ENCODE measurements at places on chromosomes 13 and 19.

DNA sequence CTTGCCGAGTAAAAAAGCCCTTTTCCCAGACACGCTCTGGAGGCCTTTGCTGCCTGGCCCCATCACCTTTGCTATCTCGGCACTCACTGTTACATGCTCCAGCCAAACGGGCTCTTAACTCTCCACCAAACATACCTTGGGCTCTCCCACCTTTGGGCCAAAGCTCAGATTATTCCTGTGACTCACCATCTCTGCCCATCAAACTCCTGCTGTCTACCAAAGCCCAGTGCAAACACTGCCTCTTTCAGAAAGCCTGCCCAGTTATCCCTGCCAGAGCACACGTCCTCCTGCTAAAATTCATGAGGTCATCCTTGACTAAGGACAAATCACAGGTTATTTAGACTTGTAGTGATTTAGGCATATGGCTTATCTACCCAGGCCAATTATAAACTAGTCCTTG is 48.1 kb upstream of the SERPINE3 start:
- no peak for DNase-seq

- no peak for DNase-seq
These were observed 68.8 kb downstream of the GNG7 start for GRCh38 chr19:2633693-2634075.

- DNase-seq, result no peak
These were observed 257.9 kb downstream of the KLF12 start for GRCh38 chr13:73876323-73876722.

DNA sequence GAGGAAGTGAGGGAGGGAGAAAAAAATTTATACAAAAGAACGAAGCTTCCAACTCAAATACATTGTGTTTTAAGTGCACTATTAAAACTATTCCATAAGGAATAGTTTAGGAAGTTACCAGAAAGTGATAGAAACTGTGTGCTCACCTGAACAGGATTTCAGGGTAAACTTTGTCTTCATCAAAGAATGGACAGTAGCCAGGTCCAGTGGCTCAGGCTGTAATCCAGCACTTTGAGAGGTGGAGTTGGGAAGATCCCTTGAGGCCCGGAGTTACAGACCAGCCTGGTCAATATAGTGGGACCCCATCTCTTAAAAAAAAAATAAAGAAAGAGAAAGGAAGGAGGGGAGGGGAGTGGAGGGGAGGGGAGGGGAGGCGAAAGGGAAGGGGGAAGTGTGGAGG is 13.0 kb upstream of the CDADC1 start:
- DNase-seq, result no peak

- no peak for DNase-seq
These were observed 165.6 kb downstream of the EFNB2 start for GRCh38 chr13:106369858-106370257.

DNA sequence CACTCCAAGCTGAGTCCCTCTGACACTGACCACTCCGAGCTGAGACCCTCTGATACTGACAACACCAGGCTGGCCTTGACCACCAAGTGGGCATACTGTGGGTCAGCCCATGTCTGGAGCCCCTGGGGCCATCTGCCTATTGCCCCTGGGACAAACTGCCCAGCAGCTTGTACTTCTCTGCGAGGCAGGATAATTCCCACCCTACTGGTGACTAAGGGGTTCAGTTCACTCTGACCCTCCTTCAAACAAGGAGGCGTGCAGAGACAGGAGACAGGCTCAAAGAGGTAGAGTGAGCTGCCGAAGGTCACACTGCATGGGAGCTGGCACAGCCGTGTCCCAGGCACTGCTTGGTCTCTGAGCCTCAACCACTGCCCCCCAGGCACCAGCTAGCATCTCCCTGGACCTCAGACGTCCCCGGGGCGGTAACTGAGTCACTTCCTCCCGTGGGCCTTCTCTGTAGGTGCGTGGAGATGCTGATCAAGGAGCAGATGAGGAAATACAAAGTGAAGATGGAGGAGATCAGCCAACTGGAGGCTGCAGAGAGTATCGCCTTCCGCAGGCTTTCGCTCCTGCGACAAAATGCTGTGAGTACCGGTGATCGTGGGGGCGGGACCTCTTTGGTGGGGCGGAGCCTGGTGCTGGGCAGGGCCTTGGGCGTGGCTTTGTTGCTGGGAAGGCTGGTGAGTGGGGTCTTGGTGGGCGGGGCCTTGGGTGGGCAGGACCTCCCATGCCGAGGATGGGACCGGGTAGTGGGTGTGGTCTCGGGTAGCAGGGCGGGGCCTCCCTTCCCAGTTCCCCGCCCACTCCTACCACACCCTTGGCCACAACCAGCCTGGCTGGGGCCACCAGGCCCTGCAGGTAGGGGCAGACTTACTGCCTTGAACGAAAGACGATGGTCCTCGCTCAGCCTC is 5.8 kb upstream of the USE1 start:
- DNase-seq, result no peak

- DNase-seq, result no peak
These were observed 172.5 kb downstream of the DLEU7 start for GRCh38 chr13:50670847-50671496.

DNA sequence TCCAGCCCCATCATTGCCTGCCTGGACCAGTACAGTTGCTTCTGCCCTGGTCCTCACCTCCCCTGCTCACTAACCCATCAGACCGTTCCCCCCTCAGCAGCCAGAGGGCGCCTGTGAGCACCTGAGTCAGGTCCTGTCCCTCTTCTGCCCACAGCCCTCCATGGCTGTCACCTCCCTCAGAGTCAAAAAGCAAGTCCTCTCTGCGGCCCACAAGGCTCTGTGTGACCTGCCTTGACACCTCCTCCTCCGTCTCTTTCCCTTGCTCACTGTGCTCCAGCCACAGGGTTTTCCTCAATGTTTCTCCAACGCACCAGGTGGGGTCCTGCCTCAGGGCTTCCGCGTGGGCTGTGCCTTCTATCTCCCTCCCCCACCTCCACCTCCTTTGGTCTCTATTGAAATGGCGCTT is 29.4 kb upstream of the PTPRS start:
- DNase-seq, result no peak

GRCh38 chr13:25881971-25882451 is 169.8 kb downstream of the SHISA2 start:
- DNase-seq, result no peak

GRCh38 chr13:38582133-38582532 is 104.7 kb upstream of the FREM2 start:
- peak; percentile 2 for DNase-seq

DNA sequence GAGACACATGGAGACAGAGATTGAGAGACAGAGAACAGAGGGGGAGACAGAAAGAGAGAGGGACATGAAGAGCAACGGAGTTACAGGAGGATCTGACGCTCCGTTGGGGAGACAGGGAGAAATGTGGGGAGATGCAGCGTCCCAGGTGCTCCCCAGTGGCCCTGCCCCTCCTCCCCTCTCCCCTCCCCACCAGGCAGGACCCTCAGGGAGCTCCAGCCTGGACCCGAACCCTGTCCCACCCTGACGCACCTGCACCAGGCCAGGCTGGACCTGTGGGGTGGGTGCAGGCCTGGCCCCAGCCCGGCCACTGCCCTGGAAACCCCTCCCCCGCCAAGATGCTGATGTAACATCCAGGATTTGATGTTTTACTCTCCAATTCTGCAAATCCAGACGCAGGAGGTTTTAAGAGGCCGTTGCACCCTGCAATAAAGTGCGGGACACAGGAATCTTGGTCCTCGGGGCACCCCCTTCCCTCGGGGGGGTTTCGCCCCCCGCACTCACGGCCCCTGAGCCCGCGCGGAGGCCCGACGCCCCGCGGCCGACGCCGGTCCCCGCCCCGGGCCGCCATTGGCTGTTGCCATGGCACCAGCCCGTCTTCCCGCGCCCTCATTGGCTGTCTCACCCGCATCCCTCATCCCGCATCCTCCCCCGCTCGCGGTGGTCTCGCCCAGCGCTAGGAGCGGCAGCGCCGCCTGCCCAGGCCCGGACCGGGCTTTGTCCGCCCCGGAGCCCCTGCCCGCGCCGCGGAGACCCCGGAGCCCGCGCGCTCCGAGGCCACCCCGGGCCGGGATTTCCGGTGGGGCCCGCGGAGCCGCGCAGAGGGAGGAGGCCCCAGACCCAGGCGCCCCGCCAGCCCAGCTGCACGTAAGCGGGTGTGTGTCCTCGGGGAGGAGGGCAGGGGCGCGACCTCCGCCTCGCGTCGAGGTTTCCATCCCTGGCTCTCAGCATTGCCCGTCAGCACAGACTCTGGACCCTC is at the start of gene APC2:
Gene APC2 (plus strand): TSS at position 655 of the 976 bp plus-strand sequence. CDS start 2,881 bp downstream, outside the sequence.
- DNase-seq, result no peak

DNA sequence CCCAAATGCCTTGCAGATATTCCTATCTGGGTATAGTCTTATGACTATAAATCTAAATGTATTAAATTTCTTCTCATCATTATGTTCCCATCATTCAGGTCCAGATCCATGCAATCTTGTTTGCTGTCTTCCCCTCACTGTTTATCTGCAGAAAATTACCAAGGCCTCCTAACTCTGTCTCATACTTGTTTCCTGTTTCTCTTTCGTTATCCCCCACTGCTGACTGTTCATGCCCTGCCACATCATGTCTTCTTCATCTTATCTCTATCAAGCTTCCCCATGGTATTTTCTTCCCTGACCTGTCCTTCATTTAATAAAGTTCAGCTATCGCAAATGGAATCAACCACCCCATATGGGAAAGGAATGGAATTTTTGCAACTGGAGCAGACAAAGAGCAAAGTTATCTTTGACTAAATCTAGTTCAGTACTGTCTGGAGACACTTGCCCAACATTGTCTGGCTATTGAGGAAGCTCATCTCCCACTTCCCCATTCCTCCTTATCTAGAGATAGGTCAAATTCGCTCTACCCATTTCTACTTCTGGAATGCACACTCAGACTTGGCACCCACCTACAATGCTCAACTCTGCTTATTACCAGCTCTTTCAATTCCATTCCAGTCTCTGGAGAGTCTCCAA is 1358.1 kb downstream of the EFNB2 start:
- no peak for DNase-seq

GRCh38 chr19:18842166-18842565 is 10.4 kb downstream of the UPF1 start:
- no peak for DNase-seq

GRCh38 chr13:60214213-60215055 is 50.7 kb upstream of the DIAPH3 start:
- no peak for DNase-seq

DNA sequence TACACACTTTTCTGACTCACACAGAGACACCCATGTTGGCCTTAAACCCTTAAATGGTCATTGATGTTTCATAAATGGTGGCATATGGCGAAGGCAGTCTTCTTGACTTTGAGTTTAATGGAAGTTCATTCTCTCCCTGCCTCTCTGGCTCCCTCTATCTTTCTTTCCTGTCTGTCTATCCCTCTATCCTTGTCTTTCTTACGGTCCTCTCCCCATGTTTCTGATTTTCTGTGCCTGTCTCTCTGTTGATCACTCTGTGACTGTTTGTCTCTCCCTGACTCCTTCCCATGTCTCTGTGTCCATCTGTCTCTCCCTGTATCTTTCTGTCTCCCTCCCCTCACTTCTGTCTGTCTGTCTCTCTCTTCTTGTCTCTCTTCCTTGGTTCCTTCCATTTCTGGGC is 43.2 kb upstream of the SHKBP1 start:
- no peak for DNase-seq

GRCh38 chr19:23783636-23784035 is 24.9 kb upstream of the ZNF681 start:
- DNase-seq, result no peak

GRCh38 chr13:21076253-21076652 is 14.9 kb upstream of the LATS2 start:
- no peak for DNase-seq

DNA sequence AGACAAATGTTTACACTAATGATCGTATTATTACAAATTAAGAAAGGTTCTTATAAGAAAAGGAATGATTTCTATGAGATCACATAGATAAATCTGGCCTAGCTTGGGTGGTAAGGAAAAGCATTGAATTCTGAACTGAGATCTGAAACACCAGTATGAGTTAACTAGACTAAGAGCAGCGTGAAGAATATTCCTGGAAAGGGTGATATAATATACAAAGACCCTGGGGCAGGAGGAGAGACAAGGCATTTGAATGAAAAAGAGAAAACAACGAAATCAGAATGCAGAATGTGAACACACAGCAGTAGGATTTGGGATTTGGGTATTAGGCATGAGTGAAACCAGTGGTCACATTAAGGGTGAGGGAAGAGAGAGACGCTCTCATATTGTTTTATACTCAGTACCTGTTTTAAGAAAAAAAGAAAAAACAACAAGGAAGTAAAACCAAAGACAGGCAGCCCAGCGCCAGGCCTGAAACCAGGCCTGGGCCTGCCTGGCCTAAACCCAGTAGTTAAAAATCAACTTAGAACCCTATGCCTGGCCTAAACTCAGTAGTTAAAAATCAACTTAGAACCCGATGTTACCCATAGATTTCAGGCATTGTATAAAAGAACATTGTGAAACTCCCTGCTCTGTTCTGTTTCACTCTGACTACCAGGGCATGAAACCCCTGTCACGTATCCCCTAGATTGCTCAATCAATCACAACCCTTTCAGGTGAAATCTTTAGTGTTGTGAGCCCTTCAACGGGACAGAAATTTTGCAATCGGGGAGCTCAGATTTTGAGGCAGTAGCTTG is 287.1 kb downstream of the ITGBL1 start:
- no peak for DNase-seq

- DNase-seq, result no peak
These were observed 388.1 kb downstream of the KCNRG start for GRCh38 chr13:50403311-50403710.

- DNase-seq, result no peak
These were observed 12.8 kb downstream of the FUT6 start for GRCh38 chr19:5826531-5827341.

DNA sequence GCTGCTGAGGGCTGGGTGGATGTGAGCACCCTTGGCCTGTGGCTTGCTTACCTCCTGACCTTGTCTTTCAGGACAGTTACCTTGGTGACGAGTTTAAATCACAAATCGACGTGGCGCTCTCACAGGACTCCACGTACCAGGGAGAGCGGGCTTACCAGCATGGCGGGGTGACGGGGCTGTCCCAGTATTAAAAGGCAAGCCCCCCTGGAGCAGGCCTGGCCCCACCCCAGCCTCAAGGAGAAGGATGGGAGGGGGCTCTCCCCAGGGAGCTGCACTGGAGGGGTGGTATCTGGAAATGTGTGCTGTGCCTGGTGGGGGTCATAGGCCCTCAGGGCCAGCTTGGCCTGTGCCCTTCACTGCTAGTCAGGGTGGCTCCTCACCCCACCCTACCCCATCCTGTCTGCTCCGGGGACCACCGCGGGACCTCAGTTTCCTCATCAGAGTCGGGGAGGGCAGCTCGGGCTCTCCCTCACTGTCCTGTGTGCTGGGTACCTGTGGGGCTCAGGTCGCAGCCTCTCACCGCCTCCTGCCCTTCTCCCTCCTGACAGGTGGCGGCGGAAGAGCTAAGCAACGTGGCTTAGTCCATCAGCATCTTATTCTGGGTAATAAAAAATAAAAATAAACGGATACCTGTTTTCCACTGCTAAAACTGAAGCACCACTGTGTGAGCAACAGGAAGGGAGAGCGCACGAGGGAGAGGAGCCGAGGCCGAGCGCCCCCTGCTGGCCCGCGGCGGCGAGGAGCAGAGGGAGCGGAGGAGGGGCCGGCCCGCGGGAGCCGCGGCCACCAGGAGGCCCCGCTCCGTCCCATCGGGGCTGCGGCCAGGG is 29.8 kb downstream of the CERS1 start:
- DNase-seq, result no peak
